ENCODE measurements at places on chromosomes 2 and 18. TPM values are rescaled to one million over a fixed set of nuclear protein-coding genes. Genes with fewer than 3 reads are reported as not detected.

- DNase-seq: no peak
Observed at GRCh38 chr18:47215554-47216138, 35.8 kb downstream of the SKOR2 start.

GRCh38 chr2:199366406-199366805, 91.3 kb downstream of the SATB2 start:
- DNase-seq: no peak

GRCh38 chr2:109331896-109332848, 203.2 kb downstream of the SH3RF3 start:
- peak; percentile 79 for DNase-seq

DNA sequence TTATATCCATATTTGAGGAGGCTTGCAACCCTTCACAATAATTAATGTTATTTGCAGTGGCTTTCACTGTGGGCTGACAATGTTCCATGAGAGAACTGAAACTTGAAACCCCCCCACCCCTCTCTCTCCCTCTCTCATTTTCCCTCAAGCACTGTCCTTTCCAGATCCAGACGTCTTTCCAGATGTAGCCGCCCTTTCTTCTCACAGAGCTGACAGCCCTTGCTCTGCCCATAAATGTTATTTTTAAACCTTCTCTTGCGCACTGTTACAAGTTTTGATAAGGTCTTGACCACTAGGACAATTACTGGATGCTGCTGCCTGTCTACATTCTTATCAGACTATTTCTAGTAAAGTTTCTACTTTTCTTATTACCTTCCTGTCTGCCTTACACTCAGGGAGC, 91.4 kb upstream of the LINC00305 start:
- no peak for DNase-seq

The UGT1A8 gene
- total RNA-seq: not detected

DNA sequence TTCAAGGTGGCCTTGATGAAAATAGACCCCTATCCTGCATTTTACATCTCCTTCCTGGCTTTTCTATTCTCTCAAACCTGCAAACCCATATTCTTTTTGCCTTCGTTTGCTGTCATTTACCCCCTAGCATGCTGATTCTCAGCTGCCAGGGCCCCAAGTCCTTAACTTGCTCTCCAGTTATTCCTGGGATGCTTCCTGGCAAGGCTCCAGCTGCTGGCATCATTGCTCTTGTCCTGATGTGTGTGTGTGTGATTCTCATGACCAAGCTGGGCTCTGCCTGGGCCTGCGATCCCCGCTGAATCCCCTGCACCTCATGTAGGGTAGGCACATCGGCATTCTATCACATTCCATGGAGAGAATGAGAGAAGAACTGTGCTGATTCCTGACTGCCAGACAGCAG, 11.9 kb downstream of the NPAS2 start:
- DNase-seq: peak; percentile 64
